ENCODE measurements at places on chromosomes 3 and 15. TPM values are rescaled to one million over a fixed set of nuclear protein-coding genes. Genes with fewer than 3 reads are reported as not detected.

DNA sequence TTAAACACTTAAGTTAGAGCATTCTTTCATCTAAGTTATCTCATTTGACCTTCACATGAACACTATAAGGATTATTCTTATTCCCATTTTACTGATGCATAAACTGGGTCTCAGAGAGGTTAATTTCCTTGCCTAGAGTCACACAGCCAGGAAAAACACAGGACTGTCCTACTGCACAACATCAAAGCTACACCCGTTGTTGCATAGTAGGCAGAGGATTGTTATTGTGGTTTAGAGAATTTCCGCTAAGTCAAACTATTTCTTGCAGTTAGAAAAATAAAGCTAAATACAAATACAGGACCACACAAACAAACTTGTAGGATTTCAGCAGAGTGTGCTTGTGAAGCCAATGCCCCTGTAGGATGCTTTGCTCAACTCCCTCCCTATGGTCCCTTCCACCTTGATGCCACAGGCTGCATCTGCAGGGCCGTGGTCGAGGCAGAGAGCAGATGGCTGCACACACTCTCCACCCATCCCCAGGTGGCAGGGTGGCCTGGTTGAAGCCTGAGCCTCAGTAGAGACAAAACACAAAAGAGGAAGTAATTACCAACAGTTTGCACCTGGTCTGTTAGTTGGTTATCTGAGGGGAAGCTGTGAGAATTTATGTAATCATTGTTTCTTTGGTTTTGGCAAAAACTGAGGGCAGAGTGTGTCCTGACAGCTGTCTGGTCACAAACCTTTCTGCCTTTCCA lies 41.1 kb upstream of the SKOR1 start:
- no peak for DNase-seq

DNA sequence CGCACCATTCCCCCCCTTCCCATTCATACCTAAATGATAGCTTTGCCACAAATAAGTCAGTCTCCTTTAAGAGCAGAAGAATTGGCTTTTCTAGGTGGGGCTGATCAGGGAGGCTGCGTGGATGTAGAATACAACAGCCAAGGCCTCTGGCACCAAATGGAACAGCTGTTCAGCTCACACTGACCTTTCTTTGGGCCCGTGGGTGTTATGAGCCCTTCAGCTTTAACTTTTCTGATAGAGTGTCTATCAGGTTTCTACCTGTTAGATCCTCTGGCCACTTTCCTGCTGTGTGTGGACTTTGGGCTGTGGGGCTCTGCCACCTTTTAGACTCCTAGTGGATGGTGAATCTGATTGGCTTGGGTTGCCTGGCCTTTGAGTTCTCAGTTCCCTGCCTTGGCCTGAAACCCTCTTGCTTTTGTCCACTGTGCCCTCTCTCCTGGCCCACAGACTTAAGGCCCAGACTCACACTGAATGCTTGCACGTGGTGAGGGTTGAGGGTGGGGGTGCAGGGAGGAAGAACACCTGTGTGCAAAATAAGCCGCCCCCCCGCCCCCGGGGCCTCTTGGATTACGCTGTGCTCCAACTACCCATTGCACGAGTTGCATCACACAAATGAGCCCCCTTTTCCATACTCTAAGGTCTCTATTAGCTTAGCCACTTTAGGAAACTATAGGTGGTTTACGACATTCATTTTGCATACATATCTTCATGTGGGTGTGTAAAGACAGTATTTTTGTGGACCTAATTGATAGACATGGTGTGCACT lies 1.3 kb upstream of the RFX7 start:
- peak; percentile 32 for DNase-seq

- DNase-seq = no peak
These were observed 132.5 kb downstream of the MAP2K5 start for GRCh38 chr15:67674983-67675382.

GRCh38 chr15:29133791-29134190 lies 135.8 kb downstream of the NSMCE3 start:
- no peak for DNase-seq

DNA sequence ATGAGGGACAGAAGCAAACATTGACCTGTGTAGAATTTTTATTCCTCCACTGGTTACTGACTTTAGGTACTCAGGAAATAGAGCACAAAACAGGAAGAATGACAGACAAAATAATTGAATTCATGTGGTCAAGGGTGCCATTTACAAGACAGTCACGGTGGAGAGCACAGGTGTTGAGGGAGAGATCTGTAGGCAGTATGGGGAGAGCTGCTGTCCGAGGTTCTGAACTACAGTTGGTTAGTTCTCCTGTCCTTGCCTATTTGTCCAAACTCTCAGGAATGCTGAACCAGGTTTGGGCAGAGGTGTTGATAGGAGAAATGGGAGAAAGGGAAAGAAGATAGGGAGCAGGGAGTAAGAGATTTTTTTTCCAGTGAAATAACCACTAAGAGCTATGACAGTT lies 178.5 kb upstream of the ZBTB20 start:
- no peak for DNase-seq

DNA sequence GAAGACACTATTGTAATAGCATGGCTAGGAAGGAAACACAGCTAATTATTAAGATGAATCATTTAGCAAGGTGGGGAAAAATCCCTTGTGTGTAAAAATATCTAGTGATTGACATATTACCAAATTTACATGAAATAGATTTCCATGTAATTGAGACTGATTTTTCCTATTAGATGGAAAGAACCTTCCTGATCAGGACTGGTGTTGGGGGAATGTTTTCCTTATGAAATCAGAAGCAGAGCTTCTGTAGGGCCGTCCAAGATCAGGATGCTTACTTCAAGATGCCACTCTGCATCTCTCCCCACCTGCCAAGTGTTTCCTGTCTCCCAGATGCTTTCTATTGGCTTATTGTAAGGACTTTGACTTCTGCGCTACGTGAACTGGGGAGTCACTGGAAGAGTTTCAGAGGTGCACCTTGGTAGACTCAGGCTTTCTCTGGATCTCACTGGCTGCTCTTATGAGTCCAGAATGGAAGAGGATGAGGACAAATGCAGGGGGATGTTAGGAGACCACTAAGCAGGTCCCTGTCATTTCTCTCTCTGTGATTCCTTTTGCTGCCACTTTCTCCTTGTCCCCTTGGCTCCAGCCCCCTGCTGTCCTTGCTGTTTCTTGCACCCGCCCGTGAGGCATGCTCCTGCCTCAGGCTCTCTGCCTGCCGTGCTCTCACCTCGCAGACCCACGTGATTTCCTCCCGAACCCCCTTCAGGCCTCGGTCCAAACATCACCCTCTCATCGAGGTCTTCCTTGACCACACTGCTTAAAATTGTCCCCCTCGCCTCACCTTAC lies 30.1 kb downstream of the BTD start:
- no peak for DNase-seq

DNA sequence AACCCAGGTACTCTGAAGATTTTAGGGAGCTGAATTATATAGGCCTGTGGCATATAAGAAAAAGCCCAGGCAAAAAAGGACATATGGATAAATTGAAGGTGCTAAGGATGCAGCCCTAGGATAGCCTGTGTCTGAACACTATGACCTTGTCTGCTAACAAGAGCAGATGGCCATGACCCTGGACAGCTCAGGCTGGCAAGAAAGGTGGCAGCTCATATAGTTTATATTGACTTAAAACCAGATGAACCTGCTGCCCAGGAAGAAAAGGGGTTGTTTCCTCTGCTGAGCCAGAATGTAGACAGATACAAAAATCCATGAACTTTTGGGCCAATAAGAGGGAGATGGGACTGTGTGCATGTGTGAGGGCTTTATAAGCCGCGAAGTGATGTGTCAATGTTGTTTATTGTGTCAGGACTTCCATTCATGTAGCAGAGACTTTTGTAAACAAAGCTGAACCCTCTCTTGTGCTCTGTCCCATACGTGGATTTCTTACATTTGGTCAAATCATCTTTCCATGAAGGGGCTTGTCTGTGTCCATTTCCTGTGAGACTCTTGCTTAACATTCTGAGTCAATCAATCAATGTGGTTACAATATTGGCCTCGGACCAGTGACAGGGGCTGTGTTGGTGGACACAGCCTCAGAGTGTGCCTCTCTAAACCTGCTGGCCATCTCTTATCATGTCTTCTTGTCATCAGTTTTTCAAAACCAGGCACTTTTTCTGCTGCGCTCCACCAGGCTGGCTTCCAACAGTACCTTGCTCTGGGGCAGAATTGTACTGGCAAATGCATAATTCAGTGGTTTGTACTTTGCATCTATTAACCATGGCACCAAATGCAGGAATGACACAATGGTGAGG lies 321.2 kb downstream of the WDR72 start:
- no peak for DNase-seq

- DNase-seq = no peak
These were observed 42.6 kb upstream of the ATP2C1 start for GRCh38 chr3:130851277-130851676.

GRCh38 chr15:39447881-39448280 lies 133.0 kb upstream of the THBS1 start:
- DNase-seq = no peak

DNA sequence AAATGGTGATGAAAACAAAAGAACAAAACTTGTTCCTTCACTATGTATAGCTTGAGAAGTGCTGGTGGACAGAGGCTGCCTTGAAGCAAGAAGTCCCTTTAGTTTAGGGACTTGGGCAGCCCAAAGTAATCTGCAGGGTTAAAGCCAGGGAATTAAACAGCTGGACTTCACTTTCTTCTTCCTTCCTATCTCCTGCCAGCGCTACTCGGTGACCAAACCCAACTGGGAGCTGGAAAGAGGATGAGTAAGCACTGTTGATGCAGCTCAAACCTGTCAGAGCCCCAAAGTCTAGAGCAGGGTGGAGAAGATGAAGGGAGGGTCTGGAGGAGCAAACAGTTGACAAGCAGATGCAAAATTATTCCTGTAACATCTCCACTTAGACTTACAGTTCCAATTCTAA lies 73.1 kb upstream of the FBN1 start:
- no peak for DNase-seq

GRCh38 chr3:186598108-186598784 lies 14.6 kb upstream of the AHSG start:
- no peak for DNase-seq

The PLOD2 gene
- polyA plus RNA-seq = not detected

The LEKR1 gene
- polyA plus RNA-seq = 0.33 TPM

The TRIM42 gene
- not detected for polyA plus RNA-seq

DNA sequence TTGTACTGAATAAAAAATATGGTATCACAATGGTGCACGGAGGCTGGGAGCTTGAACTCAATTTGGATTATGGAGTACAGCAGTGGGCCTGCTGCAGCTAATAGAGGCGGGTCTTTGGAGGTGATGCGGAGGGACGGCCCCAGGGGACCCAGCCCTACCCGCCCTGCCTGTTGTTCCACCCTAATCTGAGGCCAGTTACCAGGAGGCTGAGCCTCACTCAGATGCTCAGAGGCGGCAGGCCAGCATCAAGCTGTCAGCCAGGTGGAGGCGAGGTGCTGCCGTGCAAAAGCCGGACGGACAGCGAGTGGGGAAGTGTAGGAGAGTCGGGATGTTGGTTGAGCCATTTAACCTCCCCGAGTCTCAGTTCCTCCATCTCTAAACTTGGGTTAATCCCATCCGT lies 218.5 kb upstream of the RGMA start:
- DNase-seq = no peak

DNA sequence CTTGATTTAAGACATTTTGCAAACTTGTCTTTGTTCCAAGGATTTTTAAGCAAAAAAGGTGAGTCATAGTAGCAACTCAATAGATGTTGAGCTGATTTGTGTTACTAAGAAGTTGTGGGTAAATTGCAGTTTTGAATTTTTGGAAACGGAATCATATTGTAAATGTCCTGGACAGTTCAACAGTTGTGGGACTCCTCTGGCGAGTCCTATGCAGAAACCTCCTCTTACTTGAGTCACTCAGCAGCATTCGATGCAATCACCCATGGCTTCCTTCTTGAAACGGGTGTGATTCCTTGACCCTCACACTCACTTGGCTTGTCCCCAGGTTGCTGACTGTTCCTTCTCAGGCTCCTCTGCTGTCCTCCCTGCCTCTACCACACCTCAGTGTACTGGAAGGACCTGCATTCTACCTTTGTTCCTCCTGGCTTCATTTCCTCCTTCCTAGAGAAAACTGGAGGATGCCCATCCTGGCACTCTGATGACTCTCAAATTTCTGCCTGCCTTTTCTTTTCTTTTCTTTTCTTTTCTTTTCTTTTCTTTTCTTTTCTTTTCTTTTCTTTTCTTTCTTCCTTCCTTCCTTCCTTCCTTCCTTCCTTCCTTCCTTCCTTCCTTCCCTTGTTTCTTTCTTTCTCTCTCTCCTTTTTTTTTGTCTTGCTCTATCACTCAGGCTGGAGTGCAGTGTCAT lies 52.8 kb upstream of the DGKG start:
- DNase-seq = no peak

The RASGRF1 gene
- polyA plus RNA-seq = not detected

DNA sequence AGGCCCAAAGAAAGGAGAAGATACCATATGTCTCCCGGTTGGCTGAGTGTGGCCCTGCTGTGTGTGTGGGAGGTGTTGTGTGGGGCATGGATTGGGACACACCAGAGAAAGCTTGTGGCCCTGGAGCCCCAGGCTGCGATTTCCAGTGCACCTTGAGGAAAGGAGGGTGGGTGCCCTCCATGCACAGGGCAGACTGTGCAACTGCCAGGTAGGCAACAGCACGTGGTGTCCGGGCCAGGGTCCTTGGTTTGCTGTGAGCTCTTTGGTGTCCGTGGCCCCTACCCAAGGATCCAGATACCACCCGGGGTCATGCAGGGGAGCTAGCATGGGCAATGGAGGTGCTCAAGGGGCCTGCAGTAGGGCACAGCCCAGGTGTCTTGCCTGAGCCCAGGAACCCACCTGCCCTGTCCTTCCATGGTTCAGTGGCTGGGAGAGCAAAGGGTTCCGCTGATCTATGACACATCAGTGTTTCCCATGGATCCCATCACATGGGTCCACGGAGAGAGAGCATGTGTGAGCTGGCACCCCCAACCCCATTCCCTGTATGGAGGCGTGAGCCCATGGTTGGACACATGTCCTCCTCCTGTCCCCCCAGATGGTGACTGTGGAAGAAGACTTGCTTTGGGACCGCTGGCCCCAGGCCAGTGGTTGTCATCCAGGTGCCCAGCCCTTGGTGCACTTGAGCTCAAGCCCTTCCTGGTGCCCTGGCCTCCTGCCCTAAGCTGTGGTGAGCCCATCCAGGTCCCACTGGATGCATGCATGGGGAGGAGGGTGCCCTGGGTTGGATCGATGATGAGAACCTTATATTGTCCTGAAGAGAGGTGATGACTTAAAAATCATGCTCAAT lies 223.4 kb downstream of the SNRPN start:
- no peak for DNase-seq

The RPL15 gene
- polyA plus RNA-seq = 5,933 TPM

GRCh38 chr15:39427705-39428104 lies 153.2 kb upstream of the THBS1 start:
- no peak for DNase-seq

All from naive thymus-derived CD4-positive, alpha-beta T cell (primary cell).